ENCODE measurements at places on chromosomes 1 and 21. TPM values are rescaled to one million over a fixed set of nuclear protein-coding genes. Genes with fewer than 3 reads are reported as not detected.

The C8B gene
- not detected for total RNA-seq

The BEND5 gene
- under 0.01 TPM for total RNA-seq

The HCRTR1 gene
- not detected for total RNA-seq

The AADACL4 gene
- not detected for total RNA-seq

All from regular cardiac myocyte (primary cell).